SK-N-SH (cell line): ENCODE measurements at places on chromosomes 13 and 19. TPM values are rescaled to one million over a fixed set of nuclear protein-coding genes. Genes with fewer than 3 reads are reported as not detected.

- DNase-seq, result no peak
Measured at GRCh38 chr13:36870050-36870692, 49.9 kb downstream of the SMAD9 start.

- no peak for DNase-seq
Measured at GRCh38 chr13:99585609-99586008, 84.3 kb downstream of the TM9SF2 start.

- DNase-seq, result no peak
Measured at GRCh38 chr13:21834521-21834920, 163.6 kb downstream of the FGF9 start.

- DNase-seq, result no peak
Measured at GRCh38 chr13:30115257-30115600, 192.1 kb downstream of the KATNAL1 start.

DNA sequence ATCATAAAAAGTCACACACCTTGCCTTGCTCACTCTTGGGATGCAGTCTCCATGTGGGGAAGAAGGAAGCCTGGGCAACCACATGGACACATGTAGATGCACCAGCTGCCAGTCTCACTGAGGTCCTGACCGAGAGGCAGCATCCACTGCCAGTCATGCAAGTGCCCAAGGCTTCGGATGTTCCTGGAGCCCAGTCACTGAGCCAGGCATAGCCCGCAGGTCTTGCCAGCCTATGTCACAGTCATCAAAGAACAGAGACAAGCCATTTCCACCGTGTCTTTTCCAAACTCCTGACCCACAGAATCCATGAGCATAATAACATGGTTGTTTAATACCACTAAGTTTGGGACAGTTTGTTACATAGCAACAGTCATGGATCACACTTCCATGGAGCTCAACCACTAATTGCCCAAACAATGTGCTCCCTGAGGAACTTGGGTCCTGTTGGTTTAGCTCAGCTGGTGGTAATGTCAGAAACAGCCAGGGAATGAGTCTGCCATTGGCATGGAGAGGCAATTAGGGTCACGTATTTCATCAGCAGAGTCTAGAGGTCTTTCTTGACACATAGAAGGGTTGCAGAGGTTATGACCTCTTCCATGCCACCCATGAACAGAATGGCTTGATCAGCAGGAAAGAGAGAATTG lies 21.5 kb downstream of the STARD13 start:
- DNase-seq, result no peak

- no peak for DNase-seq
Measured at GRCh38 chr13:85441975-85442374, 357.2 kb downstream of the SLITRK6 start.

DNA sequence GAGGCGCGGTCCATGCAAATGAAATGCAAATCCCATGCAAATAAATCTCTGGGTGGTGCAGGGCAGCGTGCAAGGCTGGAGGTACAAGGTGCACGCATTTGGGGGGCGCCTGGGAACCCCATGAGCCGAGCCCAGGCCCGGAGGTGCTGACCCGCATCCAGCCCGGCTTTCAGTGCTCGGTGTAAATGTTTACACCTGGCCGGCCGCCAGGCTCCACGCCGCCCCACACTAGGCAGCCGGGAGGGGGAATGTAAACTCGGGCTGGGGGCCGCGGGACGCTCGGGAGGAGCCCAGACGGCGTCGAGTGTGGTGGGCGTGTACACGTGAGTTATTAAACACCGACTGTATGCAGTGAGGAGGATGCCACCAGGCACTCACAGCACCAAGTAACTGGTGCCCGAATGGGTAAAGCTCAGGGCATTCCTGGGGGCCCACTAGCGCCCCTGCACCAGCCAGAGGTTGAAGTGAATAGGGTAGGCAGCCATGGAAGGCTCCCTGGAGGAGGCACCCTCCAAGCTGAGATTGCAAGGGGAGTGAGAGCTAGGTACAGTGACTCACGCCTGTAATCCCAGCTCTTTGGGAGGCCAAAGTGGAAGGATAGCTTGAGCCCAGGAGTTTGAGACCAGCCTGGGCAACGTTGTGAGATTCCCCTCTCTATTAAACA lies 17.2 kb downstream of the FUT6 start:
- DNase-seq, result no peak

DNA sequence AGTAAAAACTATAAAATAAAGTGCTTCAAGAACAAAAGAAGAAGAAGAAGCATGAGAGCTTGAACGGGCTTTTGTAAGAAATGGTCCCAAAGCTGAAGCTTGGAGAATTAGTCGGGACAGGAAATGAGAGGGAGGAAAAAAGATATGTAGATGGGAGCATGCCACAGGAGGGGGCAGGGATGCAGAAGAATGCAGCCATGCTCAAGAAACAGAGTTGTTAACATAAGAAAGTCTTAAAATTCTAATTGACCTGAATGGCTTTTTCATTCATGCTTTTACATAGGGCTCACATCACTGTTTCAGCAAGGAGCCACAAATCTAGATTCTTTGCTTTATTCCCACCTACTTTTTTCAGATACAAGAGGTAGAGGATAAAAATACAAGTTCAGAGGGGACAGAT lies 27.7 kb upstream of the NBEA start:
- DNase-seq, result no peak

DNA sequence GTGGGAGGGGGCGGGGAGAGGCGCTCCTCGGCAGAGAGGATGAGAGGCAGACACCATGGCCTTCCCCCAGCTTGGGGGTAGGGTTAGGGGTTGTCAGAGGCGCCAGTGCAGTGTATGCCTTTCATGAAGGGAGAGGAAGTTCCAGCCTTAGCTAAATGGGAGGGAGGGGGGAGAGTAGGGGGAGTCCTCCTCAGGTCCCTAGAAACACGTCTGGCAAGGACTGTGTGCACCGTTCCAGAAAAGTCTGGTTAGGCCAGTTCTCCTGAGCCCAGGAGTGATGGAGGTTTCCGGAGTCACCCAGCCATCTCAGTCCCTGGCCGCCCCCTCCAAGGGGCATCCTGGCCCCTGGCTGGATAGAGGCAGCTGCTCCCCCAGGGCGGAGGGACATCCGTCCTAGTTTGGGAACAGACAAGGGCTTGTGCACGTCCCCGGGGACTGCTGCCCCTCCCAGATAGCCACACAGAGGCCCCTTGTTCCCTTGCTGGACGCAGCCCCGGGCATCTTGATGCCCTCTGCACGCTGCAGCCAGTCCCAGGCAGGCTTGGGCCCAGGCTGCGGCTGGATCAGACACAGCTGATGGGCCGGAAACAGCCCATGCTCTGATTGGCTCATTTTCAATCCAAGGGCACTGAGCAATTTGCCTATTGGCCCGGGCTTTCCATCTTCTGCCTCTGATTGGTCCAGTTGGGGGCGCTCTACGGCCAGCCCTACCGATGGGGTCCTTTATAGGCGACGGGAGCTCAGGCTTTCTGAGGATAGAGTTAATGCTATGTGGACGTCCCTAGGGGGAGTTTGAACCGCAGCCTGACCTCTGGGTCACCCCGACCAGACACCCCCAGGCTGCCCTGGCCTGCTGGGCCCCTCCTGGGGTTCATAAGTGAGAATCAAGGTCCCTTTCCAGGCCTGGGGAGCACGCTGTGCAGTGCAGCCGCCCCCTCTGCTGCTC lies 3.8 kb downstream of the S1PR2 start:
- DNase-seq, result peak; percentile 74

Gene C19orf47
- 13.9 and 17.2 TPM in 2 replicates for polyA plus RNA-seq

Gene ZNF253
- 0.79 and 0.81 TPM in 2 replicates for polyA plus RNA-seq

Gene SHANK1
- polyA plus RNA-seq, result 0.28 and 0.31 TPM in 2 replicates

Gene GIPC3
- polyA plus RNA-seq, result 0.20 and 0.26 TPM in 2 replicates

Gene LSR
- polyA plus RNA-seq, result 0.50 and 0.62 TPM in 2 replicates

Gene VSTM1
- polyA plus RNA-seq, result 0.10 and 0.24 TPM in 2 replicates

Gene ACP7
- polyA plus RNA-seq, result 0.24 and 0.36 TPM in 2 replicates
